Activated naive CD8-positive, alpha-beta T cell treated with anti-CD3 and anti-CD28 coated beads, Interleukin-2, amount 50 U/mL, for 24 hours (primary cell): ENCODE measurements at places on chromosomes 6 and 20.
A peak's percentile ranks its signal among the peaks of the same experiment; 100 is the strongest.

- no peak for DNase-seq
Measured at GRCh38 chr6:159555082-159555875, 137.8 kb downstream of the SOD2 start.

- no peak for DNase-seq
Measured at GRCh38 chr20:19974630-19975435, 42.3 kb upstream of the NAA20 start.

DNA sequence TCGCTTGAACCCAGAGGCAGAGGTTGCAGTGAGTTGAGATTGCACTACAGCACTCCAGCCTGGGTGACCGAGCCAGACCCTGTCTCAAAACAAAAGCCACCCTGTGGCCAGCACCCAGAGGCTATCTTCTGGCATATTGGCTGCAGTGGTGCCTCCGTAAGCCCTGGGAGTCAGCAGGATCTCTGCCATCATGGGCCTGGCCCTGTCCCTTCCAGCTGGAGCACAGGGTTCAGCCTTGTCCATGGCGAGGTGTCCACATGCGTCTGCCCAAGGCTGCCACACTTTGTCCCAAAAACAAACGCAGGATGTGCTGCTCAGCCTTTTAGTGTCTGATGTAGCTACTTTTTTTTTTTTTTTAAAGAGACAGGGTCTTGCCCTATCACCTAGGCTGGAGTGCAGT, 15.4 kb upstream of the MTG2 start:
- DNase-seq, result no peak

DNA sequence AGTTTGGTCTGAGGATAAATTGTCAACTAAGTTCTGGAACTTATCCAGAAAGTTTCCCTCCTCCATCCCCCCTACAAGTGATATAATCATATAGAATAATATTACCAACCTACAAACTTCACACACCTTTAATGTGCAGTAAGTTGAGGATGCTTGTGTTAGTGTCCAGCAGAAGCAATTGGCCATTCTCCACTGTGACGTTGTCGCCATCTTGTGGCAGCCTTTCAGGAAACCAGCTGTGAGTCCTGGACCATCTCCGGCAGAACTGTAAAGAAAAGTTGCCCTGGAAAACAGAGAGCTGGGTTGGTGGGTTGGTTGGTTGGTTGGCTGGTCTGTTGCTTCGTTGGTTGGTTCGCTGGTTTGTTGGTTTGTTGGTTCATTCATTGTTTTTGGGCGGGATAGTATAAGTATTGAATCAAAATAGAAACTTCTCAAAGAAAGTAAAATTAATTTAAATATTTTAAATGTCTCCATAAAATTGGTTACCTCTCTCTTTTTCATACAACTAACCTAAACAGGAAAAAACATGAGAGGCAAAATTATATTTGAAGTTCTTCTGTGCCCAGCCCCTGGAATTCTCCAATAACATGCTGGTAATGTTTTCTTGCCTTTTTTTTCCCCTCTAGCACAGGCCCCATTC, 127.5 kb downstream of the PKHD1 start:
- DNase-seq, result peak; percentile 57

DNA sequence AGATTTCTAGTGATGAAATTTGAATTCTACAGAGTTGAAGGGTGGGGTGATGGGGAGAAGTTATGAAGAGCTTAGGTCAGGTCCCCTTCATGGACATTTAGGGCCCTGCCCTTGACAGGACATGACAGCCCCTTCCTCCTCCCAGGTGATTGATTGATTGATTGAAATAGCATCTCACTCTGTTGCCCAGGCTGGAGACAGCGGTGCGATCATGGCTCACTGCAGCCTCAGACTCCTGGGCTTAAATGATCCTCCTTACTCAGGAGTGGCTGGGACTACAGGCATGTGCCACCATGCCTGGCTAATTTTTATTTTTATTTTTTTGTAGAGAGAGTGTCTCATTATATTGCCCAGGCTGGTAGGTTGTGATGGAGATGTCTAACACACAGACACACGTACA, 174.0 kb upstream of the RNF24 start:
- no peak for DNase-seq
